ENCODE measurements at places on chromosomes 6 and 20.

DNA sequence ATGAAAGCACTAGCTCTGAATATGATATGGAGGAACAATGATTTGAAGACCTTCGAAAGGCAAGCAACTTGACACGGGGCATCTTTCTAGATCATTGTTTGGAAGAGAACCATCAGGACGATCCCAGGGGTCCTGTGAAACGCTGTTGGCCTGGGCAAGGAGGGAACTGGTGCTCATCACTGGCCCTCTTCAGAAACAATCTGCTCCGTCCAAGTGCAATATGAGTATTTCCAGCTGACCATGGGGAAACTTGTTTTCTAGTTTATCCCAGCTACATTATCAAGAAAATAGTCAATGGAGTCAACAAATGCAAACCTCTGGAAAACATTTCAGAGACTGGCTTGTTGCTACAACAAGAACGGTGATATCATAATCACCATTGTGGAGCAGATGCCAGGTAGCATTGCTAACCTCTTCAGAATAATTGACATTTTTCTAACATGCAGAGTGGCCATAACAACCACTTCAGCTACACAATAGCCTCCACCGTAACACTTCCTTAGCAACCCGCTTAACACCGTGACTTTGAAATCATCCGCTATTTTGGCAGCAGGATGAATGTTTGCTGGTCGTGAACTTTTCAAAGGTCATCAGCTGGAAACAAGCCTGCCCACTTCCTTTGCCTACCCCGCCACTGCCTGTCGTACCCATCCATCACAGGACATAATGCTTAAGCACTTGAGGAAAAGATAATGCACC lies 112.0 kb upstream of the PDE10A start:
- no peak for DNase-seq

DNA sequence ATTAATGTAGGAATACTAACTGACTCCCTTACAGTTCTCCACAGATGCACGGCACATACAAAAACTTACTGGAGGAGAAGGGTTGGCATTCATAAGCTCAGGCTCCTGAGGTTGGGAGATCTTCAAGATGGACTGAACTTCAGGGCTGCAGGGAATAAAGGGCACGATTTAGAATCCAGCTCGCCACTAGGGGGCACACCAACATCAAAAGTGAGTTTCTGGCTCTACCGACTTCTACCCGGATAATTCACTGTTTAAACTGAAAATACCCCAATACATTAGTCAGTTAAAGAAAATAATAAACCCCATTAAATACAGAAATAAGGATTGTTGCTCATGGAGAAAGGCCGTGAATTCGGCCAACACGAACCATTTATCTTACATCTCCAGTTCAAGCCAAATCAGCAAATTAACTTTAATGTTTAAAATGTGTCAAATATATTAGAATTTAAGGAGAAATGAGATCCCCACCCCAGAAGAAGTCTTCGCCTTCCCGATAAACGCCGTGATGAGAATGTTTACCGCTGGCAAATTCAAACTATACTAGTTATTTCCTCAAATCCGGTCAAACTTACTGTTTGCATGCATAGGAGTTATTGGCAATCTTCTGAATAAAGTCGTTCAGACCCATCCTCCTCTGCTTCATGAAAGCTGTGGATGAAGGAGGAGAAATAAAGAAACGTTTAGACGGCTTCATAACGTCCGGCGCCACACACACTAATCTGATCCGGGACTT lies 121.7 kb upstream of the SLC2A12 start:
- DNase-seq, result peak; percentile 83

- no peak for DNase-seq
Observed at GRCh38 chr20:54137115-54137514, 36.7 kb downstream of the CYP24A1 start.

DNA sequence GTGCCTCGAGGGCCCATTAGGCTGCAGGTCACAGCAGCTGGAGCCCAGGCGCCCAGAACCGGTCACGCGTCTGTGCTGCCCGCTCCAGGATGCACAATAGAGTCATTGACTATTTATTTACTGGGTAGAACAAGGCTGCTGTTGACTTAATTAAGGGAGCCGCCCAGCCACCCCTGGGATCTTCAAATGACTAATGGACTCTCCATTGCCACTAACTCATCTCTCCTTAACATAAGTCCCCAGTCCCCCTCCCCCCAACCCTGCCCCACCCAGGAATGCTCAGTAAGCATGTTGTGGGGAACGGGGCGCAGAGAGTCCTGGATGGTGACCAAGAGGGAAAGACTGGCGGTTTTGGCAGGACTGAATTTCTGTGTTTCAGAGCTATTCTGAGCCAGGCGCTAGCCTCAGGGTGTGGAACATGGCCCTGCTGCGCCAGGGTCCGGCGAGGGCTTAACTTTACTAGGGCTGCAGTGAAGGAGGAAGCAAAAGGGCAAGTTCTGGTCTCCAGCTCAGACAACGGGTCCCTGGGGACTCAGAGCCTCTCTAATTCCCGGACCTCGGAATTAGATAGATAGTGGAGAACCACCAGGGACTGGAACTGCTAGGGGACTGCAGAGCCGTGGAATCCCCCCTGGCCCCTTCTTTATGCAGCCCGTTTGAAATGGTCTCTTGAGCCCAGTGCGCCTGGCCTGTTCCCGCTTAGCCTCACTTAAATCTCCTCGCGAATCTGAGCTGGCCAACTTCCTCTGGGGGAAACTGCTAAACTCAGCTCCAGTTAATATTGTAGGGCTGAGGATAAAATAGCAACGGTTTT lies 1.5 kb upstream of the GRIK2 start:
- DNase-seq, result no peak

DNA sequence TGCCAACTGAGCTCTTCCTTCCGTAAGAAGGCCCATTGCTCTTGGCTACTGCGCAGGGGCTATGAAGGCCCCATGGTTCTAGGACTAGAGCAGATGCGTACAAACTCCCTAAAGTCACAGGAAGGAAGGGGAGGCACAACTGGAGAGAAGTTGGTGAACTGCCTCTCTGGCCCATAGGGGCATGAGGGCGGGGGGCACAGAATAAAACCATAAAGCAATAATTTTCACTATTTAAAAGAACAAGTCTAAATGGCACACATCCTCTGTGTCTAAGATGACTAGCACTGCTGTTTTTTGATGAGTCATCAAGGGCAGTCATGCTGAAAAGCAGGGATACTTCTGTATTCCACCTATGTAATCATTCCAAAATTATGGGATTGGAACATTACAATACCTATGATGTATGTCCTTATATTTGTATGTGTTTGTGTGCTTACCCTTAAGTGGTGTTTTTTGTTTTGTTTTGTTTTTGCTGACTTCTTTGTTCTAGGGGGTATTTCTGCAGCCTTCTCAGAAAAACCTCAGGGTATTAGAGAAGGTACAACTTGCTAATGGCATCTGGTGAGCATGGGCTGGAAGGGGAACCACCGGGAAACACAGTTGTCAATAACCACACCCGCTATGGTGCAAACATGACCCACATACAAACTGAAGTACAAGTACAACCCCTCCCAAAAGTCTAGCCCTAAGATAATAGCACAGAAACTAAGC lies 36.9 kb downstream of the B4GALT5 start:
- peak; percentile 81 for DNase-seq
